ENCODE measurements at places on chromosomes 11 and 22. TPM values are rescaled to one million over a fixed set of nuclear protein-coding genes. Genes with fewer than 3 reads are reported as not detected.

The PDE2A gene
- total RNA-seq = 4.3 TPM

The PKDREJ gene
- total RNA-seq = not detected

The LRRN4CL gene
- total RNA-seq = not detected

The PGR gene
- under 0.01 TPM for total RNA-seq

The SMIM35 gene
- not detected for total RNA-seq

The PRG2 gene
- 0.33 TPM for total RNA-seq

The RTN4R gene
- 18.2 TPM for total RNA-seq

The CPT1B gene
- 5.8 TPM for total RNA-seq
